ENCODE measurements at places on chromosomes 6 and 20.

GRCh38 chr20:19851861-19852260 is 93.8 kb downstream of the RIN2 start:
- DNase-seq = no peak

DNA sequence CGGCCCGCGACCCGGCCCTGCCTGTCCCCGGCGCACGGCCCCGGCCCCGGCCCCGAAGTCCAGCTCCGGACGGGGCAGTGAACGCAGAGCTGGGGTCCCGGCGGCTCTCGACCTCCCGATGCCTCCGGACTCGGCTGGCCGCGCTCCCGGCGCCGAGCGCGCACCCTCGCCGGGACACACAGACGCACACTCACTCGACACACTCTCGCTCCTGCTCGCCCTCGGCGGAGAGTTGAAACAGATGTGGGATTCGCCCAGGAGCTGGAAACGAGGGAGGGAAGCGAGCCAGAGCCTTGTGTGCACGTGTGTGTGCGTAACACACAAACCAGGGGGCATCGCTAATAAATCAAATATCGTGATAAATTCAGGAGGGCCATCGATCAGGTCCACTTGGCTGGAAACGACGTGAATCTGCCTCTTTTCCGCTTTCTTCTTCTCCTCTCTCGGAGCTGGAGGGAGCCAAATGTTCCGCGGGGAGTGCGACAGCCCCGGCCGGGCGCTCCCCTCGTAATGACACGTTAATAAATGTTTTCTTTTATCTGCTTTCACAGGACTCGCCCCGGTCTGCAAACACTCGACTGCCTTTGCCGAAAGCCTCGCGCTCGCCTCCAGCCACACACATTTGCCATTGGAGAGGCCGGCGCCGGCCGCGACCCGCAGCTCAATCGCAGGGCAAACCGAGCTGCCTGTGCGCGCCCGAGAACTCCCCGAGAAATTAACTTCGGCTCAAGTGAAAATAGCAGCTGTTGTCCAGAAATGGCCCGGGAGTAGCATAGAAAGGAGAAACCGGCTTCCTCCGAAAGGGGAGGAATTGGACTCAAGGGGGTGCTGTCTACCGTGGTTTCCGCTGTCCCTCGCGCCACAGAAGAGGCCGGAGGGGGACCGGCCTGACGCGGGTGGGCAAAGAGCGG is 828 bp upstream of the SULF2 start:
- DNase-seq = peak; percentile 82

- no peak for DNase-seq
Observed at GRCh38 chr6:134171517-134171916, 119.1 kb upstream of the SLC2A12 start.

- no peak for DNase-seq
Observed at GRCh38 chr6:25027221-25027916, 91.6 kb upstream of the RIPOR2 start.

DNA sequence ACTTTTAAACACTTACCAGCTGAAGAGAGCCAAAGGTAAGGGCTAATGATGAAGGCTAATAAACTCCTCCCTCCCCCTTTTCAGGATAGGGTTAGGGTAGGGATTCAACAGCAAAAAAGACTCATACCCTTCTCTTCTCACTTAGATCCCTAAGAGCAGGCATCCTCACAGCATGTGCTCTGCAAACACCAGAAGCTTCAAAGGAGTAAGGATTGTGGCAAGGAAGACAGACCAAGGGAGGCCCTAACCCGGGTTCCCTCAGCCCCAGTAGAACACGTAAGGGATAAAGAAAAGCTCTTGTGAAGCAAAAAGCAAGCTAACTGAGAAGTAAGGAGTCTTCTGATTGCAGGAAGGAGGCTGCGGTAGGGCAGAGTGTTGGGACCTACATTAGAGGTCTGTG is 11.6 kb downstream of the MAP3K7 start:
- no peak for DNase-seq

DNA sequence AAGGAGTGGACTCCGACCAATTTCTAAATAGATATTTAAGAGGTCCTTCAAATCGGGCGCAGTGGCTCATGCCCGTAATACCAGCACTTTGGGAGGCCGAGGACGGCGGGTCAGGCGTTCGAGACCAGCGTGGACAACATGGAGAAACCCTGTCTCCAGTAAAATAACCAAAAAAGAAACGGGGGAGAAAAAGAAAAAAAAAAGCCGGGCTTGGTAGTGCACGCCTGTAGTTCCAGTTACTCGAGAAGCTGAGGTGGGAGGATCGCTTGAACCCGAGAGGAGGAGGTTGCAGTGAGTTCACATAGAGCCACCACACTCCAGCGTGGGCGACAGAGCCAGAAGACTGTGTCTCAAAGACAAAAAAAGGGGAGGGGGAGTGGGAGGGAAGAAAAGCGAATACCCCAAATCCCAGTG is 53.3 kb upstream of the HFE start:
- DNase-seq = no peak

GRCh38 chr6:25056130-25056529 is 120.4 kb upstream of the RIPOR2 start:
- no peak for DNase-seq

DNA sequence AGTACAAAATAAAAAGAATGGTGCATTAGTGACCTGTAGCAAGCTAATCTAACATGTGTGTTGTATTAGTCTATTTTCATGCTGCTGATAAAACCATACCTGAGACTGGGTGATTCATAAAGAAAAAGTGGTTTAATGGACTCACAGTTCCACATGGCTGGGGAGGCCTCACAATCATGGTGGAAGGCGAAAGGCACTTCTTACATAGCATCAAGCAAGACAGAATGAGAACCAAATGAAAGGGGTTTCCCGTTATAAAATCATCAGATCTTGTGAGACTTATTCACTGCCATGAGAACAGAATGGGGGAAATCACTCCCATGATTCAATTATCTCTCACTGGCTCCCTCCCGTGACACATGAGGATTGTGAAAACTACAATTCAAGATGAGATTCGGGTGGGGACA is 45.4 kb upstream of the AIG1 start:
- no peak for DNase-seq

GRCh38 chr20:10402938-10403608 is 30.9 kb downstream of the MKKS start:
- no peak for DNase-seq

DNA sequence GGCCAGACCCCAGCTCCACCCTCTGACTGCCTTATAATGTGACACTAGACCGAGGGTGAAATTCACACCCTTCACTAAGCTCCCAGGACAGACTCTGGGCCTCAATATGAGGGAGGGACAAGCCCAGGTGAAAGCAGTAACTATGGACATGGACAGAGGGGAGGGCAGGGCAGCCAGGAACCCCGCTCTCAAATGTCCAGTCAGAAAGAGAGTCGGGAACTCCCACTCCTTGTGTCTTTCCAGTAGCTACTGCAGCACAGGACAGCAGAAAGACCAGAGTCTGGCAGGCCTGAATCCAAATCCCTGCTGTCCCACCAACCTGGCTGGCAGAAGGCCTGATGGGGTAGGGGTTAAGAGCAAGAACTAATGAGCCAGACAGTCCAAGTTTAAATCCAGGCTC is 6.4 kb downstream of the C20orf96 start:
- no peak for DNase-seq

DNA sequence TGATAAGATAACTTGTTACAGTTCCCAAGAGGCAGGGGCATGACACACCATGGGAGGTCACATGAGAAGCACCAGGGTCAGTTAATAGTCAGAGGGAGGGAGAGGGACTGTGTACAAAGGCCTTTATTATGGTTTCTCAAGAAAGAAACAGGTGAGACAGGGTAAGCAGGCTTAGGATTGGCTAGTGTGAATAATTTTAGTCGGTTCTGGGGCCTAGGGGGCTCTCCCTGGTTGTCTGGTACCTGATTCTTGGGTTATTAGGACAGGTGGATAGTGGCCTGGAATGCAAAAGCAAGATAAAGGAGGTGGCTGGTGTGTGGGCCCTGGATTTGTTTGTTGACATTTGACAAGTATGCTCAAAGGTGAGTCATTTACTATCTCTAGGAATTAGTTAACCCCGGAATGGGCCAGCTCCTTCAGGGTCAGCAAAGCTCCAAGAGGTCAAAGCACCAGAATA is 49.4 kb upstream of the MCUR1 start:
- DNase-seq = peak; percentile 25

- no peak for DNase-seq
Observed at GRCh38 chr6:116101790-116102189, 1.1 kb downstream of the NT5DC1 start.

- no peak for DNase-seq
Observed at GRCh38 chr20:33840160-33840559, 29.0 kb downstream of the CHMP4B start.

DNA sequence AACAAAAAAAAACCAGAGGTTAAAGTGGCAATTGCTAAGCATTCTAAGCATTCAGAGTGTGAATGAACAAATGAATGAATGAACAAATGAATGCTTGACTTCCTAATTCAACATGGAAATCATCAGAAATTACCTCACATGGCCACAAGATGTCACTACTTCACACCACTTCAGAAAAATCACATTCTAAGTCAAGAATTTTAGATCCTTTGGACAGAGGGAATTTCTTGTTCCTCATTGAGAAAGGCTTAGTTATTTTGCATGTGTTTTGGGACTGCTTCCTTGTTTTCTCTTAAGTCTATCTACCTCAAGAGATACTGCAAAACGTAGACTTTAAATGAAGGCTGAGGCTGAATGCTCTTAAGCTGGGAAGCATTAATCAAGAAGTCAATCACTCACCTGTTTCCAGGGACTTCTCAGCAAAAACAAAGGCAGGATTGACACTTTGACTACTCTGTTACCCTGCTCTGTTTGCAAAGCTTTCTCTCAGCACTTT is 120.2 kb downstream of the MBOAT1 start:
- peak; percentile 57 for DNase-seq

- DNase-seq = peak; percentile 41
Observed at GRCh38 chr6:6221787-6222535, 98.5 kb downstream of the F13A1 start.

GRCh38 chr6:150236544-150236943 is 93.7 kb downstream of the PPP1R14C start:
- no peak for DNase-seq

- DNase-seq = peak; percentile 66
Observed at GRCh38 chr20:13331536-13331935, 110.5 kb downstream of the ISM1 start.

DNA sequence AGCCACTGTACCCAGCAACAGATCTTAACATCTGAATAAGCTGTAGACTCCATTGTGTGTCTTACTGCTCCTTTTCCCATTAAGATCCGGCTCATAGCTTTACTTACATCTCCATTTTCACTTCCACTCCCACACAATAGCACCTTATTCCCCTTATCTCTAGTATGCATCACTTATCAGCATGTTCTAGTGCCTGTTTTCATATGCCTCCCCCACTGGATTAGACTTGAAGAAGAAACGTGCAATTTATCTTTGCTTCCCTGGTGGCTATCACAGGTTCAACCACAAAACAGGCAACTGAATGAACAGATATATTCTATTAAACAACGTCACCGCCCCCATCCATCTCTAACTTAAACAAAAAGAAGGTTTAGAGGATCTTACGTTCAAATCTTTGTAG is 12.1 kb downstream of the SSR1 start:
- DNase-seq = no peak

- no peak for DNase-seq
Observed at GRCh38 chr20:31708736-31709534, 13.7 kb downstream of the BCL2L1 start.

DNA sequence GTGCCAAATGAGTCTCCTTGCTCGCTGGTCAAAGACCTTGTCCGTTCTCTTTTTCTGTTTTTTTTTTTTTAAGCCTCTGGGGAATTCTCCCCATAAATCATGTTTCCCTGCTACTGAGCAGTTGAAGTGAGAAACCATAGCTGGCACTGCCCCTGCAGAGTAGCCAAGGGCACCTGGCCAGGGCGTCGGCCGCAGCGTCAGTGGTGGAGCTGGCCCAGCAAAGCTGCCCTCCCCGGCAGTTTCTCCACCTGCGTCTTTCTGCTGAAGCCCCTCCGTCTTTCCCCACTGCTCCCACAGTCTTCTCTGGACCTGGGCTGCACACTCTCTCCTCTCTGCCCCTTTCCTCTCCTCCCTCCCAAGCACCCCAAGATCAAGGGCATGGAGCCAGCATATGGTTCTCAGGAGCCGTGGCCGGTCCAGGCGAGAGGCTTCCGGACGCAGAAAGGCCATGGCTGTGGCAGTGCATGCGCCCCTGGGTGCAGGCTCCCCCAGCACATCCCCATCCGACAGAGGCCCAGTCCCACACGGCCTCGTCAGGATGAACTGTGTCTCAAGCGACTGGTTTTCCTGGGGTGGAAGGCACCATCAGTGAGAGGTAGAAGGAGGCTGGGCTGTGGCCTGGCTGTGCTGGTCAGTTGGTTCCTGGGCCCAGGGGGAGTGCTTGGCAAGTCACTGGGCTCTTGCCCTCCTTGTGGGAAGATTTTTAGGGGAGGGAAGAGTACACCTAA is 218.1 kb downstream of the ERMARD start:
- no peak for DNase-seq

DNA sequence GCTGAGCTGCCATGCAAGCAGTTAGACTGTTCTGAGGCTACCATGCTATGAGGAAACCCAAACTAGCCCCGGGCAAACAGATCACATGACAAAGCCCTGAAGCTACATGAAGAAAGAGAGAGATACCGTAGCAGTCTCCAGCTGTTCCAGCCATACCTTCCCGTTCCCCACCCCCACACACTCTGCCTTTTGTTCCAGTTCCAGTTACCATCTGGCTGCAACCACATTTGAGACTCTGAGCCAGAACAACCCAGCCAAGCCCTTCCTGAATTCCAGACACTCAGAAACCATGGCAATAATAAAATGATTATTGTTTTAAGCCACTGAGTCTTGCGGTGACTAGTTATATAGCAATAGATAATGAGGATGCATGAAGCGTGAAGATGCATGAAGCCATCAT is 28.3 kb downstream of the RIN2 start:
- DNase-seq = no peak

GRCh38 chr6:118494091-118494490 is 54.0 kb upstream of the PLN start:
- DNase-seq = no peak

- DNase-seq = no peak
Observed at GRCh38 chr6:151948002-151948743, 140.7 kb downstream of the ESR1 start.

- no peak for DNase-seq
Observed at GRCh38 chr6:167737205-167737830, 89.4 kb upstream of the AFDN start.

- no peak for DNase-seq
Observed at GRCh38 chr20:21435576-21435975, 38.2 kb upstream of the NKX2-4 start.

GRCh38 chr6:5208471-5208971 is 52.2 kb downstream of the LYRM4 start:
- DNase-seq = no peak

DNA sequence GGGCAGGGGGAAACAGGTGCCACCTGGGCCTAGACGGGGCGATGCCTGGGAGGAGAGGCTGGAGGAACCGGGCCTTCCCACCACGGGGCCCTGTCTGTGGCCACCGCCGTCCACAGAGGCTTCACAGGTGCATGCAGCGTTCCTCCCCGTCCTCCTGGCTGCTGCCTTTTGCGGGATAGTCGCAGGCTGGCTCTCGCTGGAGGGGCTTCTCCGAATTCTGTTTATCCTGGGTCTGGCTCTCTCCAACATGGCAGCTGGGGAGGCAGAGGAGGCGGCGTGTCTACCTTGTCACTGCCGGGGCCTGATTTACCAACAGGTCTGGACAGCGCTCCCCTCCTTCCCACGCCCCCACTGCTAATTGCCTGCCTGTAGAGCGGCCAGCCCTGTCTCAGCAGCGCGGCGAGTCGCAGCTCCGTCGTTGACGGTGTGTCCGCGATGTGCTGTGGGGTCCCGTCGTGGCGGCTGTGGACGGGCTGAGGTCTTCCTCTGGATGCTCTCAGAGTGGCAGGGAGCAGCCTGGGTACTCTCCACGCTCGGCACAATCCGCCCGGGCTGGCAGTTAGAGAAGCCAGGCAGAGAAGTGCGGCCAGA is 262.9 kb downstream of the TAF4 start:
- no peak for DNase-seq

All from HepG2 (cell line).